Stimulated activated CD4-positive, alpha-beta T cell treated with anti-CD3 and anti-CD28 coated beads, TNF-alpha, amount 100 ng/mL, for 48 hours (primary cell): ENCODE measurements at places on chromosomes 7 and 10.

GRCh38 chr7:14834883-14835282 lies 67.7 kb downstream of the DGKB start:
- DNase-seq = no peak

- no peak for DNase-seq
Observed at GRCh38 chr10:60652628-60653027, 125.7 kb upstream of the CDK1 start.

- no peak for DNase-seq
Observed at GRCh38 chr7:158581440-158582088, 6.1 kb downstream of the PTPRN2 start.

GRCh38 chr7:2564970-2565540 lies 6.3 kb downstream of the IQCE start:
- no peak for DNase-seq

GRCh38 chr7:50615519-50616080 lies 50.4 kb upstream of the DDC start:
- no peak for DNase-seq

DNA sequence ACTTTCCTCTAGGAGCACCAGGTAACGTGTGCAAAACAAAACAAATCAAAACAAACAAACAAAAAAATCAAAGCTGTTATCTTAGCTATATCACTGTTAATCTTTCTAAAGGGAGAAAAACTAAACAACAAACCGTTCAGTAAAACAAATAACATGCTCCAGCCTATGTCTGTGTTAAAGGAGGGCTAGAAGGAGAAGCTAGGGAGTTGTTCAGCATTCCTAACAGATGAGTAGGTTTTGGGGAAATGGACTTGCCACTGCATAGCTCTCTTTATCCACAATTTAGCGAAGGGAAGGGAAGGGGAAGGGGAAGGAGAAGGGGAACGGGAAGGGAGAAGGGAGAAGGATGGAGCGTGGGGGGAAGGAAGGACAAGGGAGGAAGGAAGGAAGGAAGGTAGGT lies 134.2 kb upstream of the AKR1E2 start:
- no peak for DNase-seq

GRCh38 chr10:125134916-125135770 lies 25.2 kb downstream of the CTBP2 start:
- no peak for DNase-seq

GRCh38 chr10:19817231-19817933 lies 1.1 kb downstream of the PLXDC2 start:
- DNase-seq = no peak

- DNase-seq = no peak
Observed at GRCh38 chr7:94655126-94655847, 646 bp downstream of the SGCE start.

DNA sequence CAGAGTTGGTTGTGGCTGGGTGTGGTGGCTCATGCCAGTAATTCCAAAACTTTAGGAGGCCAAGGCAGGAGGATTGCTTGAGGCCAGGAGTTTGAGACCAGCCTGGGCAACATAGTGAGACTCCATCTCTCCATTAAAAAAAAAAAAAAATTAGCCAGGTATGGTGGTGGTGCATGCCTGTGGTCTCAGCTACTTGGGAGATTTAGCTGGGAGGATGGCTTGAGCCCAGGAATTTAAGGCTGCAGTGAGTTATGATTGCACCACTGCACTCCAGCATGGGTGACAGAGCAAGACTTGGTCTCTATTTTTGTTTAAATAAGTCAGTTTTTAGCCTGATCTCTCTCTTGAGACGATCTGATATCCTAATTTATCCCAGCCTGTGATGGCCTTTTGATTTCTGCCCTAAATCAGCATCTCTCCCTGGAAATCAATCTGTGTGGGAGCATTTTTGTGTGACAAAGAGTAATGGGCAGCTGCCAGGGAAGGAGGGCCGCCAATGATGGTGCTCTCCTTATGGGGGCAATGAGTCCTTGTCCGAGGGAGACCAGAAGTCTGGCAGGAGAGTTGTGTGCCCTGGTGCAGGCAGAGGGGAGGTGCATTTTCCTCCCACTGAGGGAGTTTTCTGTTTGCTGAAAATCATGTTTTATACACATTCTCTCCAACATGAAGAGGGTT lies 111.0 kb downstream of the NRP1 start:
- no peak for DNase-seq

- no peak for DNase-seq
Observed at GRCh38 chr10:91389636-91390512, 20.3 kb upstream of the HECTD2 start.

GRCh38 chr10:45376371-45376801 lies 2.4 kb downstream of the ALOX5 start:
- no peak for DNase-seq

DNA sequence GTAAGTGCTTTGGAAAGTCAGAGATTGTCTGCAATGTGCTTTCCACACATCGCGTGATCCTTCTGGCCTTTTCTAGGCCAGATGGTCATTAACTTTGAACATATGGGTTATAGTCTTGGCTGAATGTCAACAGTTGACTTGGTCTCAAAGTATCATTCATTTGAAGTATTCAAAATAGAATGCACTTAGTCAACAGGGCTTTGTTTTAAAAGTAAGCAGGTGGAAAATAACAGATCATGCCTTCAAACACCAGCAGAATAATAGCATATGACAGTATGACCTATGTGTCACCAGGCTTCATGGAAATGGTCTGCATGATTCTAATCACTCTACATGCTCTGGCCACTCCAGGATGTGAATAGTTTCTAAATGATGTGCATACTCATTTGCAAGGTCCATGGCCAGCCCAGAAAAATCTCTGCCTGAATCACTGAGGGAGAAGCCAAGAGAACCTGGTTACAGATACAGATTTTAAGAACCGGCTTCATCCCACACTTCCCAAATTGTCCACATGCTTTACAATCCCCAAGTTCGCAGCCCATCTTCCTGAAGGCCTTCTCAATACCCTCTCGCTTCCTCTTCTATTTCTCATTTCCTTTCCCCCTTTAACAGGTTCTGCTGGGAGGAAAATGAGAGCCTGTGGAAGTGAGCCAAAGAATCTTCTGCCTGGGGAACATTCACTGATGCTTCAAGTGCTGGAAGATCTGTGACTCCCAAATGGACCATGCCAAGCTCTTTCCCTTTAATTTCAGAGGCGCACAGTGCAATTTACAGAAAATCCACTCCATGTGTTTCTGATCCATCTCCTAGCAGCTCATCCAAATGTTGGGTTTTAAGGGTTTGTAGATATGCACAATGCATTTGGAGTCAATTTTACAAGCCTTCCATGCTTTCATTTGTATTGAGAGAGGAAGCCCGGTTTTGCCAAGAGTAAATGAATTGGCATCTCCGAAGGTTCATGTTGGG lies 122.8 kb upstream of the GDF10 start:
- DNase-seq = no peak

- DNase-seq = no peak
Observed at GRCh38 chr10:114070710-114071109, 27.0 kb downstream of the ADRB1 start.

DNA sequence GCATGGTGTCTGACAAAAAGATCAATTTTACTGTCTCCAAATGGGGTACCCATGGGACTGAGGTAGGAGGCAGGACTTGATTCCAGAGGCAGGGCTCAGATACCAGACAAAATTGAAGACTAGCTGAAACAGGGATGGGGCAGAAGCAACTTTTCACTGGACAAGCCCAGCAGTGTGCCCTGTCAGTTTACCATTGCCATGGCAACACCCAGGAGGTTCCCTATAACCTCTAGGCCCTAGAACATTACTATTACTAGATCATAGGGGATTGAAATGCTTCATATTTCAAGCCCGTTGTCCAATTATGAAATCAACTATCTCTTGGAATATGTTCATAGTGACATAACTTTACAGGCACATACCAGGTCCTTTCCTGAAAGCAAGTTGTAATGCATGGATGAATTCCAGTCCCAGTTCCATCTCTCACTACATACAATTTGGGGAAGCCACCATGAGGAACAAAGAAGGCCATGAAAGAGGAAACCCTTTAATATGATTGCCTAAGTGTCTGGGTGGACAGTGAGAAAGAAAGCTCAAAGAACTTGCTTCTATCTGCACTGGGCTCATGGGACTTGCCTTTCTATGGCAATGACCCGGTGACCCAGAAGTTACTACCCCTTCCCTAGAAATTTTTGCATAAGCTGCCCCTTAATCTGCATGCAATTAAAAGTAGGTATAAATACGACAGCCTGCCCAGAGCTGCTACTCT lies 557.9 kb downstream of the KCNMA1 start:
- no peak for DNase-seq

DNA sequence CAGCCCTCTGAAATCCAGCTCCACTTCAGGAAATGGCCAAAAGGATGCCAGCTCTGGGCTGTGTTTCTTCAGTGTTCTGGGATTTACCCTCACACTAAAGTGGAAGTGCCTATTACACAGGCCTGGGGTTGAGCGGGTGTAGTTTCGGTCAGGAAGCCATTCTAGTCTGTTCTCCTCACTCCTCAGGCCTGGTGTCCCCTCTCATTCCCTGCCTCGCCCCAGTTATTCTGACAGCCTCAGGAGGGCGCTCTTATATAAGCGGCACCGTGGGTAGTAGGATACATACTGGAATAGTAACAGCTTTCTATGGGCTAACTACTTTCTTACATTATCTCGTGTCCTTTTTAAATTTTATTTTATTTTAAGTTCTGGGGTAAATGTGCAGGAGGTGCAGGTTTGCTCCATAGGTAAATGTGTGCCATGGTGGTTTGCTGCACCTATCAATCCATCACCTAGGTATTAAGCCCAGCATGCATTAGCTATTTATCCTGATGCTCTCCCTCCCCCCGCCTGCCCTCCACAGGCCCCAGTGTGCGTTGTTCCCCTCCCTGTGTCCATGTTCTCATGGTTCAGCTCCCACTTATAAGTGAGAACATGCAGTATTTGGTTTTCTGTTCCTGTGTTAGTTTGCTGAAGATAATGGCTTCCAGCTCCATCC lies 12.2 kb upstream of the LGI1 start:
- no peak for DNase-seq

DNA sequence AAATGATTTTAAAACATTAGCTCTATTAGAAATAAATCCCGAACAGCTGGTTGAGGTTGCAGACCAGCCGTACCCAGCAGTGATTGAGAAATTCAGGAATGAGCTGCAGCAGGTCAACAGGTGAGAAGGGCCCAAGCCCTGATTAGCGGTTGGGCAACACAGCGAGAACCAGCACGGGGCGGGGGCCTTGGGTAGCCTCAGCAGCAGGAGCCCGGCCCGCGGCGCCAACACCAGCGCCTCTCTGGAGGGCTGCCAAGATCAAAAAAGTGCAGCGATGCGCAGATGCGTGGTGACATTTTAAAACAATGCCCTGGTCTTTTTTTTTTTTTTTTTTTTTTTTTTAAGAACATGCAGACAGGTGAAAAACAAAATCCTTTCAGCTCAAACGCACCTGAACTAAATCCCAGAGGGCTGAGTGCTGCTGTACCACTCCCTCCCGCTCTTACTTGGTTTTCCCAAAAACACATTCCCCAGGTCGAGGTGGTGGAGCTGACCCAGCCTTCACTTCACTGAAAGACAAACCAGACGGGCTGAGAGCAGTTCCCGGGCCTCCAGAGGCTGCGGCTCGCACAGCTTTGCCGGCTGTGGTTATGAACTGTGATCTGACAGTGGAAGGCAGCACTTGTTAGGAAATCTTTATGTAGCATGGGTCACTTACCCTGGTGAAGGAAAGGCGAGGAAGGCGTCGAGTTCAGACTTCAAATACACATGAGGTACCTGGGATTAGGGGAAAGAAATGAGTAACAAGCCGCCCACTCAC lies 579.4 kb downstream of the SDK1 start:
- DNase-seq = no peak

GRCh38 chr7:151379193-151379520 lies 30.7 kb downstream of the WDR86 start:
- DNase-seq = no peak

- DNase-seq = no peak
Observed at GRCh38 chr7:151704960-151705635, 171.8 kb downstream of the PRKAG2 start.

DNA sequence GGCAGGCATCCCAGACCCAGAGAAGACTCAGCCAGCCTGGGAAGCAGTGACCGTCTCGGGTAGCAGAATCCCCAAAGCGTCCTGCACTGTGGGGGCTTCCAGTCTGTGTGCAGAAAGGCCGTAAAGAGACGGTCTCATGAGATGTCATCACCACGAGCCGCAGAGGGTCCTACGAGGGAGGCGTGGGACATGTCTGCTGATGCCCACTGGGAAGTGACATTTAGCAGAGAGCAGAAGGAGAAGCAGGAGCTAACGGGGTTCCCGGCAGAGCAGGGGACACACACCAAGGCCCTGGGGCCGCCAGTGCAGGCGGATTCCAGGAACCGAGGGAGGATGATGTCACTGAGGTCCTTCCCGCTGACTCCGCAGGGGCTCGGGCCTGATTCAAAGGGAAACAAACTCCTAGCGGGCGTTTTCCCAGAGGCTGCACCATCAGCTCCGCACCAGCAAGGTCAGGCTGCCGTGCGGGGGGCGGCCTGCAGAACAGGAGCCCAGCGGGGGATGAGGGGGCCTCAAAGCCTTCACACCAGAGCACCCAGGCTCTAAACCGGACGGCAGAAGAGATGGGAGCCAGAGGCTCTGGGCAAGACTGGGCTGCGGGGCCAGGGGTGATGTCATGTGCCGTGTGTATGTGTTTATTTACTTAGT lies 85.4 kb upstream of the PDGFA start:
- DNase-seq = no peak

DNA sequence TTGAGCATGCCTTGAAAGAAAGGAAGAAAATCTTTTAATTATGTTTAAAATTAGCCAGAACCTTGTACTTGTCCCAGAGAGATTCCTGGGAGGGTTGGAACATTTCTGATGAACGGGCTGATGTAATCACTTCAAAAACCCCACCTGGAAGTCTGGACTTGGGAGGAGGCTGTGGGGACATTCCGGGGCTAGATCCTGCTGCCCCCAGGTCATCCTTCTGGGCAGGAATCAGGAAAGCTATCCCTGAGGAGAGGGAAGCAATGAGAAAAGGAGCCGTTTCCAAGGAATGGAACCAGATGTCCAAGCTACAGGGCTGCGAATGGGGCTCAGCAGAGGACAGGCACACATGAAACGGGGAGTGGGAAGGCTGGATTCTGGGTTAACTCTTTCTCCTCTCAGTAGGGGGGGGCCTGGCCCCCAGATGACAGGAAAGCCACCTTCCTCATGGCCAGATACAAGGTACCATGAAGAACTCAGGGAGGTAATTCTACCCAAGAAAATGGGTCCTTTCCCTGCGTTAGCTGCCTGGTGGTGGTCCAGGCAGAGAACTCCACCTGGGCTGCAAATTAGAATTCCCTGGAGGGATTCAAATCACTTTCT lies 280.1 kb downstream of the TCF7L2 start:
- no peak for DNase-seq

- DNase-seq = no peak
Observed at GRCh38 chr7:16015981-16016380, 329.5 kb upstream of the MEOX2 start.

DNA sequence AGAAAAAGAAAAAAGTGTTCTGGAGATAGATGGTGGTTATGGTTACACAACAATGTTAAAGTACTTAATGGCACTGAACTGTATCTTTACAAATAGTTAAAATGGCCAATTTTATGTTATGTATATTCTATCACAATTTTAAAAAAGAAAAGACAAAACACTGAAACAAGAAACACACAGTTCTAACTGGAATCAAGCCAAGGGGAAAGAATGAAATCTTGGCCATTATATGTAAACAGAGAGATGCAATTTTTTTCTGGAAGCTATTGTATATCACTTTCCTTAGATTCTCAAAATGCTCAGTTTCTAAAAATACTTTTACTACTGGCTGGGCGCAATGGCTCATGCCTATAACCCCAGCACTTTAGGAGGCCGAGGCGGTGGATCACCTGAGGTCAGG lies 4.1 kb downstream of the COA1 start:
- no peak for DNase-seq

- no peak for DNase-seq
Observed at GRCh38 chr7:47938574-47939165, 9.6 kb downstream of the PKD1L1 start.

- no peak for DNase-seq
Observed at GRCh38 chr10:109264004-109264403, 659.3 kb downstream of the XPNPEP1 start.
